HCT116 (cell line): ENCODE measurements at places on chromosomes 2 and 18.

- no peak for DNase-seq
These were observed 107.3 kb downstream of the MTCL1 start for GRCh38 chr18:8812631-8813030.

DNA sequence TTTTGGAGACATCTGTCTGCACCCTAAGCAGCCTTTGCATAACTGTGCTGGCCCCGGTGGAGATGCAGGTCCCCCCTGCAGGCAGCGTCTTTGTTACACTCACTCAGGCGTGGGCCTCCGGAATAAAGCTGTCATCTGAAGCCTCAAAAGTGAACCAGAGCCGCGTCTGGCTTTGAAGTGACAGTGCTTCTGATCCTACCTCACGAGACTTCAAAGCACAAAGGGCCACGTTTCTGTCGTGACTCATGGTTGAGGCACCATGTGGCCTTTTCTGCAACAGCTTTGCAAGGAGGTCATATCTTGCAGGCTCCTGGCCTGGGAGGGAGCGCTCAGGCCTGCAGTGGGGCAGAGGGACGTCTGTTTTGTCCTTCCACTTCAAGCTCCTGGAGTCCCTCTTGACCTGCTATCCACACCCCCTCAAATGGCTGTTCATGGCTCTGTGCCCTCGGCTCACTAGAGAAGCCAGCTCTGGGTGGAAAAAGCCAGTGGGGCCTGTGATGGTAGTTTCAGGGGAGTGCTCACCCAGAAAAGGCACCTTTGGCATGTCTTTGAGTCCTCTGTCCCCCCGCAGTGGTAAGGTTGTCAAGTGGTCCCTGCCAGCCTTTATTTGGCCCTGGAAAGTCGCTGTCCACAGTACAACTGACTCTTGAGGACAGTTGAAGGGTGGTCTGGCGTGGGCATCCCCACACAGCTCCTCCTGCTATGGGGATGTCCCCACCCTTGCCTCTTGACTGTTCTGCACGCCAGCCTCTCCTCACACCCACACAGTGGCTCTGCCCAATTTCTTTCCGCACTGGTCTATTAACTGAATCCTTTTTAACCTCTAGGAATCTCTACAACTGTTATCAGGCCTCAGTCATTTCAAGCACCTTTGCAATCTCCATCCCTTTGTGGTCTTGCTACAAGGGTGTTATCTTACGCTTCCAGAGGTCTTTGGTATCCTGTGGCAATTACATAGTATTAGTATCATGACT lies 19.3 kb downstream of the GPR55 start:
- peak; percentile 69 for DNase-seq

DNA sequence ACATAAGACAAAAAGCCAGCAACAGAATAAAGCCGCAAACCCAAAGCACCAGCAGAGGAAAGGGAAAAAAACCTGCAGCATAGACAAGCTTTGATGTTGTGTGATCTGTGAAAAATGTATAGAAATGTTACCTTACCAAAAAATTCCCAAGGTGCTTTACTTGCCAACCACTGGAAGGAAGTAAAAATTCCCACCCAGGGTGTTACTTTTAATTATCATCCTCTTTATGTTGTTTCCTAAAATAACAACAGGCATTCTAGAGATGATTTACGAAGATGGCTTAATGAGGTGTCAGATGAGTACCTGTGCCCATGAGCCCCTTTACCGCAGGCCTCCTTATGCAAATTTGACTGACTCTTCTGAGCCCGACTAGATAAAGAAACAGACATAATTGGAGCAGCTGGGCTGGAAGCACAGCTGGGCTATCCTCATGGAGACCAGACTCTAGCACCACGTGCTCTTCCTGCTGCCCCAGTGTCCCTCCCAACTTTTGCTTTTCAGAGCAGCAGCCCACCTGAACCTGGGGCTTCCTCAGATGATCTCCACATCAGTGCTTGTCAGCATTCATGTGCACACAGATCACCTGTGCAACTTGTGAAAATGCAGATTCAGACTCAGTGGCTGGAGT lies 41.5 kb downstream of the SRSF7 start:
- no peak for DNase-seq

GRCh38 chr2:184879671-184880070 lies 281.3 kb downstream of the ZNF804A start:
- no peak for DNase-seq

- DNase-seq: no peak
These were observed 118.4 kb downstream of the BMPR2 start for GRCh38 chr2:202494300-202495229.
